D721Med (cell line): ENCODE measurements at places on chromosomes 6 and 20.

GRCh38 chr20:22346716-22347115 lies 237.7 kb downstream of the FOXA2 start:
- DNase-seq: no peak

- DNase-seq: no peak
Observed at GRCh38 chr6:162292915-162293314, 434.7 kb downstream of the PRKN start.

- DNase-seq: no peak
Observed at GRCh38 chr6:168280899-168281245, 38.7 kb downstream of the DACT2 start.

DNA sequence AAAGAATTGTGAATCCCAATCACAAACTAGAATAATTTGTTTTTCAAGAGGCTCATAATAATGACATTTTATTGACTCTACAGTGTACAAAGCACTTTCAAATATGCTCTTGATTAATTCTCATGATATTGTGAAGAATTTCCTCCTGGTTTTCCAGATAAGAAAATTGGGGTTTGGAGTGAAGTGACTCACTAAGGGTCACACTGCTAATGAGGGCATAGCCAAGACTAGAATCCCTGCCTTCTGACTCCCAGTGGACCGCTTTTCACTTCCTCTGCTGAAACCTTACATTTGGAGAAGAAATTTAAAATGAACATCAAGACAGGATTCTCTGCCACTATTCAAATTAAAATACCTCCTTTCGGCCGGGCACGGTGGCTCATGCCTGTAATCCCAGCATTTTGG lies 38.3 kb upstream of the LTV1 start:
- no peak for DNase-seq

DNA sequence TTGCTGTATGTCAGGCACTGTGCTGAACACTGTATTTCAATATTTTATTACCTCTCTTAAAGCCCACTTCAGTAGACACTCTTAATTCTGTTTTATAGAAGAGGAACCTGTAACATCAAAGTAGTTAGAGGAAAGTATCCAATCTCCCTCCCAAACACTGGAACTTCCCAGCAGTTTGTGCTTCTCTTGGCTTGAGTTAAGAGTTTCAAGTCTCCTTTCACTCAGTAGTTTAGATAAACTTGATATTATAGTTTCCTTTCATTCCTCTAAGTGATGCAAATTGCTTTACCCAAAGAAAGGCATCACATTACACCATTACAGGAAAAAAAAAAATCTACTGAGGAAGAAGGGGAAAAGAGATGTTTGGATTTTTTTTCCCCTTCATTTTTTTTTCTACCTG lies 164.3 kb downstream of the TSHZ2 start:
- no peak for DNase-seq

DNA sequence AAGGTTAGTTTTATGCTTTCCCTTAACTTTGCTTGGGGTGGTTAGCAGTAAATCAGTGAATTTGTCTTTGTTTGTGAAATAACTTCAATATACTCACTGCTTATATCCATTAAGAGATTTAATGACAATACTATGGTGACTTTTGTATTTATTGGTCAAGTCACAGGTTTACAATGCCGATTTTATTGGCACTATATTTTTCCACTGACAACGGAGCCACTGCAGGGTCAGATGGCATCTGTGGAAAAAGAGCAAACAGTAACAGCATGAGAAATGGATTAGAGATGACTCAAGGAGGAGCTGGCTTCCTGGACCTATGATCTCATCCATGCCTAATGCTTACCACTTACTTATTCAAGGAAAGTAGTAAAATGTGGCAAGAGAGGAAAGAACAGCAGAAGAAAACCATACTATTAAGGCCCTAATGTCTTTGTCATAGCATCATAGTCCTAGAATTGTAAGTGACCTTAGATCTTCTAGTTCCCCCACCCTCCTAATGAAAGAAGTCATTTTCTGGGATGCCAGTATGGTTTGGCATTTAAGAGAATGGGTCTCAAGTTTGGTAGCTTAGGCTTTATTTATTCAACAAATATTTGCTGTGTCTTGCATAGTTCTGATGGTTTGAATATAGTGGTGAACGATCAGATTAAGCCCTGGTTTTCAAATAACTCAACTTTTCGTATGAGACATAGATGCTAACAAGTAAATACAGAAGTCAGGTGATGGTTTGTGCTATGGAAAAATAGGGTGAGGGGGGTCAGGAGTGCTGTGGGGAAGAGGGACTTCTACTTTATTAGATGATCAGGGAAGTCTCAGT lies 18.5 kb downstream of the RNF144B start:
- DNase-seq: no peak

GRCh38 chr20:12019715-12020114 lies 102.0 kb downstream of the BTBD3 start:
- DNase-seq: no peak

- no peak for DNase-seq
Observed at GRCh38 chr20:9520086-9520485, 5.7 kb downstream of the LAMP5 start.

- no peak for DNase-seq
Observed at GRCh38 chr20:50815162-50815989, 20.5 kb downstream of the BCAS4 start.

DNA sequence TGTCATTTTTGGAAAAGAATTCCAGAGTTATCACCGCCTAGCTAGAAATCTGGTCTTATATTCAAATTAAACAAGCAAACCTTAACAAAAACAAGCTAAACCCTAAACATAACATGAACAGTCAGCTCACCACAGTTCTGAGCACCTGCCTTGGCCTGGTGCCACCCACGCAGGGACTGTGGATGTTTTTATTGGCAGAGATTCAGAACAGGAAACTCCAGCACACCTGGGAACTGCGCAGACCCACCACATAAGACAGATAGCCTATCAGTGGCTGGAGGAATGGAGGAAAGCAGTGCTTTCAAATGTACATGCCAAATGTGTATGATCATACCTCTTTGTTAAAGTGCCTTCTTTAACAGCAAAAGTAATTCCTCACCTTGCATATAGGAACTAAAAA lies 8.9 kb downstream of the SLC16A10 start:
- DNase-seq: no peak

GRCh38 chr6:15491255-15491985 lies 171.4 kb downstream of the DTNBP1 start:
- DNase-seq: no peak

- no peak for DNase-seq
Observed at GRCh38 chr6:70985156-70985555, 28.3 kb upstream of the B3GAT2 start.

- DNase-seq: no peak
Observed at GRCh38 chr20:35975576-35976373, 7.4 kb downstream of the CNBD2 start.

DNA sequence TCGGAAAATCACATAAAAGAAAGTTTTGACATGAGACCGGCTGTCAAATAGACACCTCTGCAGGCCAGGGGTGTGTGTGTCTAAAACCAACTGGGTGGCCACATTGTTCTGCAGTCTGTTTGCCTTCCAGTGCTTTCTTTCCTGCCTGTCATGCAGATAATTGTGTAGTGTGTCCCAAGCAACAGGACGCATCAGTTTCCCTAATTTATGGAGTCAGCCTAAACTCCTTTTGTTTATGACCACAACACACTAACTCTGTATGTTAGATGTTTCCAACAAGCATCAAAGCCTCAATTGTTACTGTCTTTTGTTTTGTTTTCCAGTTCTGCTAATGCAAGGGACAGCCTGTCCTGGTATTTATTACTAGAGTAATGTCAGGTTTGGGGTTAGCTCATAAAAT lies 205.7 kb downstream of the ATXN1 start:
- DNase-seq: no peak

GRCh38 chr6:138989098-138989983 lies 1.3 kb upstream of the REPS1 start:
- no peak for DNase-seq

DNA sequence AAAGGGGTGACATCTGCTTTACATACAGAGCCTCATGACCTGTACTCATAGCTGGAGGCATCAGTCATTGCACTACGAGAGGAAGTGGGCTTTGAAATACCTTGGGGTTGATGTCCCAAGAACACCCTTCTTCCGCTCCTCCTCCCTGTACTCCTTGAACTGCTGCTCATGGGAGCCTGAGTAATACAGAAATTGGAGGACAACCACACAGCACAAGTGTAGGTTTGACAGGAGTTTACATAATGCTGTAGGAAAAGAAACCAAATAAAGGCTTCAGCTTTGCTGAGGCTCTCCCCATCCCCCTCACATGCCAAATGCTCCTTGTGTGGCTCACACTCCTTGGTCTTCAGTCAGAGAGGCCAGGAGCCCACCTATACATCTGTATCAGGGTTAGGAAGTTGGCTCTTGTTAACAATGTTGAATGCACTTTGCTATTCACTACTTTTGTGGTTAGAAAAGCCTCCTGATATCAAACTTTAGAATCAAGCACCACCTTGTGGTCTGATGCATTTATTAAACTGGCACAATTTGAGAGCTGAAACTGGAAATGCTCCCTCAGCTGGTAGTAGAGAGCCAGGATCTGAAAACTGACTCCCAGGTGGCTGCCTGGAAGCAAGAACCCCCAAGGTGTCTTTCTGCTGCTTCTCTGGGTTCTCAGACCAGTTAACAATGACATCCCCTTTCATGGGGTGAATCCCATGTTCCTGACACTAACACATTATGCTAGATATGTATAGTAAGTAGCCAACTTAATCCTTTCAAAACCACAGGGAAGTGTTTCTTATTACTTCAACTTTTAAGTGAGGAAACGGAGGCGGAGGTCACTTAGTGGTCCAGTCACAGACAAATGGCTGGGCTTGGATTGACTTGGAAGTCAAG lies 56.2 kb upstream of the EDN1 start:
- no peak for DNase-seq

GRCh38 chr6:149821492-149821891 lies 42.7 kb downstream of the LRP11 start:
- no peak for DNase-seq

DNA sequence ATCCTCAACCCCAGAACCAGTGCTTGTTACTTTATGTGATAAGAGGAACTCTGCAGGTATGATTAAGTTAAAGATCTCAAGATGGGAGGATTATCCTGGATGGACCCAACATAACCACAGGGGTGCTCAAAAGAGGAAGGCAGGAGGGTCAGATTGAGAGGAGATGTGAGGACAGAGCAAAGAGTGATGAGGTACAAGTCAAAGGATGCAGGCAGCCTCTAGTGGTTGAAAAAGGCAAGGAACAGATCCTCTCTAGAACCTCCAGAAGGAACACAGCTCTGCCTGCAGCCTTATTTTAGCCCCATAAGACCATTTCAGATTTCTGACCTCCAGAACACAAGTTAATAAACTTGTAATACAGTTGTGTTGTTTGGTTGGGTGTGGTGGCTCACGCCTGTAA lies 41.2 kb downstream of the PDSS2 start:
- no peak for DNase-seq

GRCh38 chr6:73569121-73569520 lies 48.3 kb upstream of the EEF1A1 start:
- no peak for DNase-seq

DNA sequence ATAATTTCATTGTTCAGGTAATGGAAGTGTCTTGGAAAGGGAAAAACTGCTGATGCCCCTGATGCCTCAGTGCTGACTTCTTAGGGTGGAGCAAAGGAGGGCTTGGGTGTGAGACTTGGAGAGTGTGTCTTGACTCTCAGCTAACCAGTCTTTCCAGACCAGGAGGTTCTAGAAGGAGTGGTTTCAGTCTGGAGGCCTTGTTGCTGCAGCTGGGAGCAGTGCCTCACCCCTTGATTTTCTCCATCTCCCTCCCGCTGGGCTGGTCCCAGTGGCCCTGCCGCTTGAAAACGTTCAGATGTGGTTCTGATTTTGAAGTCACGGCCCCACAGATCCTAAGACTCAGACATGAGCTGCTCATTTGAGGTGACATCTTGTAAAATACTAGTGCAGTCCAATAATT lies 5.4 kb downstream of the DSP start:
- DNase-seq: no peak

DNA sequence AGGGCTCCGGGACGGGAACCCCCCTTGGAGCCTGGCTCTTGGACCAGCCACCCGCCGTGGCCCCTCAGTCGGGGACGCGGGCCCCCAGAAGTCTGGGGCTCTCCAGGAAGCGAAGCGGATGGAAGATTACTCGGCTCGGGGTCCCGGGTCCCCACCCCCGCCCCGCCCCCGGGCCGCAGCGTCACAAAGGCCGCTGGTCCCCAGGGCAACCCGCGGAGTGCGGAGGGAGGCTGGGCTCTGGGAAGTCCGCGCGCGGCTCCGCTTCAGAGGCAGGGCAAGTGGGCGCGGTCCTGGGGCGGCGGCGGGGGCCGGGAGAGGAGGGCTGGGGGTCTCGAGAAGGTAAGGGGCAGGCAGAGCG lies at the start of gene FNDC11:
Gene FNDC11 (plus strand): TSS at position 227 of the 358 bp plus-strand sequence. CDS start 1,505 bp downstream, outside the sequence.
- no peak for DNase-seq

- DNase-seq: no peak
Observed at GRCh38 chr6:149012040-149012545, 265.3 kb downstream of the UST start.

DNA sequence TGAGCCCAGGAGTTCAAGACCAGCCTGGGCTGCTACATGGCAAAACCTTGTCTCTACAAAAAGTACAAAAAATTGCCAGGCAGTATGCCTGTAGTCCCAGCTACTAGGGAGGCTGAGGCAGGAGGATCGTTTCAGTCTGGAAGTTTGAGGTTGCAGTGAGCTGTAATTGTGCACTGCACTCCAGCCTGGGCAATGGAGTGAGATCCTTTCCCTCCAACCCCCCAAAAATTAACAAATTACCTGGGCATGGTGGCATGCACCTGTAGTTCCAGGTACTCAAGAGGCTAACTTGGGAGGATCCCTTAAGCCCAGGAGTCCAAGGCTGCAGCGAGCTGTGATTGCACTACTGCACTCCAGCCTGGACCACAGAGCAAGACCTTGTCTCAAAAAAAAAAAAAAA lies 29.4 kb upstream of the GMPR start:
- DNase-seq: no peak

DNA sequence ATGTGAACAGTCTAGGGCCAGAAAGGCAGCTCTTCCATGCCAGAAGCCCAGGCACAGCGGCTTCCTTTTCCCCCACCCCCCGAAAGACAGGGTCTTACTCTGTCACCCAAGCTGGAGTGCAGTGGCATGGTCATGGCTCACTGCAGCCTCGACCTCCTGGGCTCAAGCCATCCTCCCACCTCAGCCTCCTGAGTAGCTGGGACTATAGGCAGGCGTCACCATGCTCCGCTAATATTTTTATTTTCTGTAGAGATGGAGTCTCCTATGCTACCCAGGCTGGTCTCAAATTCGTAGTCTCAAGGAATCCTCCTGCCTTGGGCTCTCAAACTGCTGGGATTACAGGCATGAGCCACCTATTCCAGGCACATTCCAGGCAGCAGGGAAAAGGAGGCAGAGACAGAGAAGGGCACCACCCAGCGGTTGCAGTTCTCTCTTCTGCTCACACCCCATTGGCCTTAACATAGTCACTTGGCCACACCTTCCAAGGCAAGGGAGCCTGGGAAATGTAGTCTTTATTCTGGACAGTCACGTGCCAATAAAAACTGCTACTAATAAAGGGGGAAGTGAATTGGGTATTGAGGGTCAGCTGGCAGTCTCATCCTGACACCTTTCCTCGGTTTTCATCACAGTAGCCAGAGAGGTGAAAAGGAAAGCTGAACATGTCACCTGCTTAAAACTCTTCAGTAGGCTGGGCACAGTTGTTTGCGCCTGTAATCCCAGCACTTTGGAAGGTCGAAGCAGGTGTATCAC lies 205.9 kb downstream of the ZMYND8 start:
- DNase-seq: peak; percentile 31
